ENCODE measurements at places on chromosomes 13 and 19.

DNA sequence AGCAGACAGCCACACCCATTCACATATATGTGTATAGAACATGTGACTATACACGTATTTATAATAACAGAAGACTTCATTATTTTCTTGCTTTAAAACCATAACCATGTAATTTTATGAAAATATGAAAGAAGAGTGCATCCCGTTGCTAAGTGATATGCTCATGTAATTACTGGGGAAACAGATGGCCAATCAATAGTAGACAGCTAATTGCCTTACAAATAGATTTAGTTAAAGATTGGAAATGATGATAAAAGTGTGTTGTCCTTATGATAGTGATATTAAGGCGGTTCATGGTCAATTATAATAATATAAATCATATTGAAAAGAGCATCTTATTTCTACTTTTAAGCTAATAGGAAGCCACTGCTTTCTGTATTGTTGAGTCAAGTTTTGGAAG is 95.9 kb downstream of the RFC3 start:
- no peak for DNase-seq

DNA sequence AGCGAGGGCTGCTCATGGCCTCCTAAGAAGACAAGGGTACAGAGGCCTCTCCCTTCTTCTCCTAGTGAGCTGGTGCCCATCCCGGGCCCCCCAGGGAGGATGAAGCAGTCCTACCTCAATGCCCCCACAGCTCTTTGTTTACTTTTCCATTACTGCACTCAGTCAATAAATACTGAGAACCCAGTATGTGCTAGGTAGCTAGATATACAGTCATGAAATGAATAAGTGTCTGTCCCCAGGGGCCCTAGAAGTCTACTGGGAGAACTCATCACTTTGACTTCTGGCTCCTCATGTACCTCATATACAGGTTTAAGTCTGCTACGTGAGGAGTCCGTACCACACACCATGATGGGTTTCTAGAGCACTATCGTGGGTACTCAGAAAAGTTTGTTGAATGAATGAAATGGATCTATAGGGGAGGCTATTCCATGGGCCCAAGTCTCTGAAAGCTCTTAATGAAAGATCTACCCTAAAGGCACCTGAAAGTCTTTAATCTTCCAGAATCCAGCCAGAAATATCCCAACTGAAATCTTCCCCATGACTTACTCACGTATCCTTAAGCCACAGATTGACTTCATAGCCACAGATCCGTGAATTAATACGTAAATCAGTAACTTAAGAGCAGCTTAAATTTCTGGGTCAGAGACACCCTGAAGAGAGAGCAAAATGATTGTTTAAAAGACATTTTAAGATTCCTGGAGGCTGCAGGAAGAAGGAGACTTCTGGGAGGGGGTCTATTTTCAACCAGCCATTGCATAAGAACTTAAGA is 51.6 kb upstream of the POMP start:
- DNase-seq, result no peak

DNA sequence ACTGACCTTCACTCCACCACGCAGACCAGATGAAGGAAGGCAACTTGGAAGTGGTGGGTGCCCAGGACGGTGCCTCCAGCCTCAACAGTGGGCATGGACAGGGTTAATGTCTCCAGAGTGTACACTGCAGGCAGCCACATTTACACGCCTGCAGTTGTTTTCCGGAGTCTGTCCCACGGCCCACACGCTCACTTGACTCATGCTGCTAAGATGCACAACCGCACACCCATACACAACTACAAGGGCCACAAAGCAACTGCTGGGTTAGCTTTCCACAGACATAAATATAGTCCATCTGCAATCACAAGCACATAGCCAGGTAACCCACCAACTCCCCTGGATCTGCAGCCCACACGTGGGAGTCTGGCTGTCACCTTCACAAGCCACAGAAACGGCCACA is 12.6 kb upstream of the AXL start:
- no peak for DNase-seq

DNA sequence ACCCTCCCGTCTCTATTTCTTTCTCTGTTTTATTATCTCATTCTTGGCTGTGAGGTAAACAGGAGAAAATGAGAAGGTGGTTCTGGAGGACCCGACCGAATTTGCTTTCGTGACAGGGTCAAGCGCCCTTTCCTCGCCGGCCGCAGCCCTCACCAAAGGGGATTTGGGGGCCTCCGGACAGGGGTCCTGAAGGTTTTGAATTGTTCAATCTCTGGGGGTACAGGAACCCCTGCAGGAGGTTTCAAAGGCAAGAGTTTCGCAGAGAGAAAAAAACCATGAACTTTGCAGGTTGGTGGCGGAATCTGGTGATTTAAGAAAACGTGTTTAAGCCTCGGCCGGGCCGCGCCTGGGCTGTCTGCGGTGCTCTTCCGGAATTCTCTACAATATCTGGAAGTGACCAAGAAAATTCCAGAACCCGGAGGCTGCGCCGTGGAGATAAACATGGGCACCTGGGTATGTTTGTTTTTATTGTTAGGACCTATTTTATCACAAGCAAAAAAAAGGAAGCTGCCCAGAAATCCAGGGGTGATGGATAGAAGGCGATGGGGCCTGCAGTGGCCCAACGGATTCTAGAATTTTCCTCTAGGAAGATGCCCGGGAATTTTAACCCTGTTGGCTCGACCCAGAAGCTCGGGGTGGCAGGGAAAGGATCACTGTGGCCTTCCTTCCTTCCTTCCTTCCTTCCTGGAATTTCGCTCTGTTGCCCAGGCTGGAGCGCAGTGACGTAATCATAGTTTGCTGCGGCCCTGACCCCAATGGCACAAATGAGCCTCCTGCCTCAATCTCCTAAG is 14.2 kb upstream of the PTBP1 start:
- DNase-seq, result no peak

GRCh38 chr13:94967183-94968039 is 255.1 kb upstream of the SOX21 start:
- DNase-seq, result peak; percentile 32

- DNase-seq, result no peak
Observed at GRCh38 chr13:60612593-60612992, 215.6 kb downstream of the TDRD3 start.

DNA sequence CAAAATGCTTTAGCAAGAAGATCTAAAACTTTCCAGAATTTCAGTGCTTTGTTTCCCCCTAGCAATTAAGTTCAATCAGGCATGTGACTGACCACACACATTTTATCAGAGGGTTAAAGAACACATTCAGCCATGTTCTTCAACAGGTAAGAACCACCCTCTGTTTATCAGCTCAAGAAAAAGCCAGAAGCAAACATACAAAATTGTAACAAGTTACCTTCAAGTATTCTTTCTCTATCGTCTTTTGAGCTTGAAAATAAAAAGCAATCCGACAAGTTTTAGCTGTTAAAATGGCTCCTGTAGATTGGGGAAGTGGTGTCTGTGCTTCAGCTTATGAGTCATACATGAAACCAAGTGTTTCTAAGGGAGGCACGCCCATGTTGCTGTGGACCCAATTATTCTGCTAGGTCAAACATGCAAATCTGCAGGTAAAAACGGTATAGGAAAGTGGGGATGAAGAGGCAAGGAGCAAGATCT is at the start of gene ELF1:
ELF1 (minus strand) TSS at position 306 of the 477 bp plus-strand sequence. CDS start 37,262 bp downstream, outside the sequence.
- DNase-seq, result peak; percentile 58

GRCh38 chr13:46006688-46007452 is 45.7 kb downstream of the ZC3H13 start:
- no peak for DNase-seq

DNA sequence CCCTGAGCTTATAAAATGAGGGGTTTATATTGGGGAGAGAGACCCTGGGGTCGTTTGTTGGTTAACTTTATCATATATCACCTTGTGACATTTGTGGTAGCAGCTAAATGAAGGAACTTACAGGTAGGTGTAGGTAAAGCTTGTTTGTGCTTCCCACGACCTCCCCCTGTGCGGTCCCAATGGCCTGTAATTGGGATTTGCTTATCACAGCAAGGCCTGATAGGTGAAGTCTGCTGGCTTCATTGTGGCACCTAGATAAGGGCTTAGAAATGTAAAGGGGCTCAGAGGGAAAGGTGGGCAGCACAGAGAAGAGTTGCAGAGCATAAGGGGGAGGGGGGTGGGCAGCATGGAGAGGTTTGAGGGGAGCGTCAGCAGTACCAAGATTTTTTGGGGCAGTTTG is 35.5 kb upstream of the MLNR start:
- no peak for DNase-seq

DNA sequence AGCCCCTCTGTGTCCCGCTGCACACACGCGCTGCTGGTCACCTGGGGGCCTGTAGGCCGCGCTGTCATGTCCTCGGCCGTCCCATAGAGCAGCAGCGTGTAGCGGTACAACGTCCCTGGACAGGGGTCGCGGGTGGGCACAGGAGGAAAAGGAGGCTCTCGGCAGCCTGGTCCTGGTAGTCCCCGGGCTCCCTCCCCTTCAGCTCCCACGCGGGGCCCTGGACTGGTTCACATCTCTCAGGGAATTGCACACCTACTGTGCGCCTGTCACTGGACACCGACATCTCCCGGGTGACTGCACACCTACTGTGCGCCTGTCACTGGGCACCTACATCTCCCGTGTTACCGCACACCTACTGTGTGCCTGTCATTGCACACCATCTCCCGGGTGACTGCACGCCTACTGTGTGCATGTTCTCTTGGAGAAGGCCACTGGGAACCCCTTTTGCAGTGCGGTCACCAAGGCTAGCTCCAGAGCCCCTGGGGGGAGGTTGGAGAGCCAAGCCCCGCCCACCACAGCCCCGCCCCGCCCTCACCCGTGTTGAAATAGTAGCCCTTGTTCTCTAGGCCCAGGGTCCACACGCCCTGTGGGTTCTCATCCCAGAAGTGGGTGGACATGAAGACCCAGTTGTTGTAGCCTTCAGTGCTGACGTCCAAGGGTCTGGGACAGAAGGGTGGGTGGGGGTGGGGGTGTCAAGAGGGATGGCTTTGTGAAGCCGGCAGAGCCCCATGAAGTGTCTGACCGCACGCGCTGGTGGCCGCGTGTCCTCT is 3.5 kb upstream of the C19orf25 start:
- no peak for DNase-seq

GRCh38 chr19:14544977-14545715 is 15.8 kb downstream of the TECR start:
- no peak for DNase-seq

All from stimulated activated naive CD8-positive, alpha-beta T cell treated with anti-CD3 and anti-CD28 coated beads, Interleukin-15, amount 100 ng/mL, for 72 hours (primary cell).